Activated CD4-positive, alpha-beta T cell treated with anti-CD3 and anti-CD28 coated beads for 24 hours (primary cell): ENCODE measurements at places on chromosomes 5 and 9.

DNA sequence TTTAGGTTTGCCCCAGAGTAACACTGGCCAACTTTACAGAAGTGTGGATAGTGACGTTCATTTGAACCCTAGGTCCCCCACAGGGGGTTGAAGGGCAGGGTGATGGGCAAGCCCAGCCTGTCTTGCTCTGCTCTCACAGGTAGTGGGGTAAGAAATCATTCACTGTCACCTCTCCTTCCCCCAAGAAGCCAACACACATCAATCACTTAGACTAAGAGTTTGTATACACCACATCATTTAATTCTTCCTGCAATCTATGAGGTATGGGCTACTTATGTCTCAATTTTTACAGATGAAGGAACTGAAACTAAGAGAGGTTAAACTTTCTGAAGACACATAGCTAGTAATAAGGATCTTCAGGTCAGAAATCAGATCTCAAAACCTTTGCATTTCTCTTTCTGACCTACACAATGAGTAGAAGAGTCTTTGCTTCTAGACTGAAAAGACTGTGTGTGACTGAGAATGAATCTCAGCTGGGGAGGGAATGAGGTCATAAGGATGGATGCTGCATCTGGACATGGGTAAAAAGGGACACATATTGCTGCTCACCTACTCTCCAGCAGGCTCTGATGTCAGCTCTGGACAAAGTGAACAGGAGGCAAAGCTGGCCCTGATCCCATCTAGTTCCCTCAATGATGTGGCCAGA is 81.0 kb upstream of the EQTN start:
- no peak for DNase-seq

- no peak for DNase-seq
These were observed 1.6 kb downstream of the KLHL3 start for GRCh38 chr5:137734331-137734730.

DNA sequence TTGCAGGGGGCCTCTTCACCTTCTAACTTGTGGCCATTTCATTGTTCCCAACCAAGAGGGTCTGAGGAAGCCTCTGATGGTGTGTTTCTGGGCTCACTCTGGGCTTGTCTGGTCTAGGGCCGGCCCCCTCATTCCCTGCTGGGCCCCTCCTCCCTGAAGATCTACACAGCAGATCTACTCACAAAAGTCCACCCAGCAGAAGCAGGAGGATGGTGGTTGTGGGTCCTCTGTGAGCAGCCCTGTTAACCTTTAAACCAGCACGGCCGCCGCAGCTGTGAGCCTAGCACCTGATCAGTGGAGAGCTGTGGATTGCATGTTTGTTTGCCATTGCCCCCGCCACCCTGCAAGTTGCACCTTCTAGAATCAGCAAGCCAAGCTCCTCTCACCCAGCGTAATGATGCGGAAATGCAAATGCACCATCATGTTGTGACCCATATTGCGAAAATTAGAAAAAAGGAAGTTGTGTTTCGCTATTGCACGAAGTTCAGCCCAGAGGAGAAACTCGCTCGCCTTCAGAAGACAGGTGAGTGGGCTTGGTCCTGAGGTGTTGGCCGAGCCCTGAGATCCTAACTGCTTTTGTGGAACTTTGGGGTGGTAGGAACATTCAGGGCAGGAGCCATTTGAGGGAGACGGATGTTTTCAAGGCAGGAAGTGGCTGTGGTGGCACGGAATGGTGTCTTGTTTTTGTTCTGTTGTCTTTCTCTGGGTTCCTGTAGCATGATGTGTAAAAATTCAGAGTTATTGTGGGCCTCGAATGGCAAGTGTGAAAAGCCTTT is 16.7 kb downstream of the FGD3 start:
- peak; percentile 46 for DNase-seq

GRCh38 chr9:121574774-121575519 is 75.3 kb upstream of the GGTA1 start:
- no peak for DNase-seq

- no peak for DNase-seq
These were observed 2385.2 kb upstream of the C9orf72 start for GRCh38 chr9:29958469-29958868.

- DNase-seq: no peak
These were observed 13.4 kb downstream of the ABHD17B start for GRCh38 chr9:71897577-71897976.

GRCh38 chr9:14031810-14032209 is 282.1 kb downstream of the NFIB start:
- no peak for DNase-seq

GRCh38 chr5:53367727-53368126 is 112.7 kb upstream of the FST start:
- no peak for DNase-seq

GRCh38 chr9:134287591-134288491 is 38.4 kb upstream of the RXRA start:
- DNase-seq: no peak

- DNase-seq: no peak
These were observed 428.2 kb downstream of the IRX1 start for GRCh38 chr5:4023753-4024335.

GRCh38 chr5:126449751-126450271 is 26.6 kb downstream of the GRAMD2B start:
- peak; percentile 28 for DNase-seq
